Stimulated activated CD8-positive, alpha-beta memory T cell treated with anti-CD3 and anti-CD28 coated beads, Interleukin-4, amount 100 ng/mL, for 1 hour (primary cell): ENCODE measurements at places on chromosomes 12 and 14.

- no peak for DNase-seq
Observed at GRCh38 chr14:69300601-69301221, 40.8 kb downstream of the GALNT16 start.

DNA sequence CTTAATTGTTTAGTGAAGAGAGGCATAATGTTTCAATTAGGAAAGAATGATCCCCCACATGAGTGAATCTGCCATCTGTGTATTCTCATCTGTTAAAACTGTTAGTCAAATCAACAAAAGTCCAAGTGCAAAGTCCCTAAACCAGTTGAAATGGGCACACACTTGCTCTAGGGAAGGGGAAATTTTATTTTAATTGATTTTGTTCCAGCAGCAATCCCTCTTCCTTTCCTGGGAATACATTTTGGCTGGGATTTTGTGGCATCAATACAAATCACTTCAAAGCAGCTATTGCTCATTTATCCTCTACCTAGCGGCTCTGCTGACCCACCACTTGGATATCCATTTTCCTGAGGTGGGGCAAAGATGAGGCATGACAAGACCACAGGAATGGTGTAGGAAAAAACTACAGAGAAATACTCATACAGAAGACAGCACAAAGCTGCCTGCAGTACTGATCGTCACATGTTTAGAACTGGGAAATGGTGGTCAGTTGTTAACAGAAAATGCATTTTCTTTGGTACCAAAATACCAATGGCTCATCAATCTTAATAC, 9.8 kb upstream of the SSTR1 start:
- DNase-seq, result no peak

DNA sequence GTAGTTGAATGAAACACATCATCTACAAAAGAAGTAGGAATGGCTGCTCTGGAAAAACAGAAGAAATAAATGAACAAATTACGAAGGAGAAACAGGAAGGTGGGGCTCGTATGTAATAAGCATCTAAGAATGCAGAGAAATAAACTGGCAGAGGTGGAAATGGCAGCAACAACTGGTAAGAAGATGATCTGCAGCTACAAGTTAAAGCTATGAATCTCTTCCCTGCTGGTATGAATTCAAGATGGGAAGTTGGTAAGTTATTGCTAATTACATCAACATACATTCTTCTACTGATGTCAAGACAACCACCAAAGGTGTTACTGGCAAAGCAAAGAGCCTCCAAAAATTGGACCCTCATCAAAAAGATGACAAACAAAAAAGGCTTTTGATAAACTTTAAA, 59.8 kb downstream of the HECTD4 start:
- no peak for DNase-seq

- no peak for DNase-seq
Observed at GRCh38 chr12:71703206-71703605, 17.3 kb downstream of the TMEM19 start.

- no peak for DNase-seq
Observed at GRCh38 chr14:72809063-72809462, 84.8 kb downstream of the DPF3 start.

- no peak for DNase-seq
Observed at GRCh38 chr12:107894589-107894988, 120.1 kb downstream of the ASCL4 start.

- DNase-seq, result no peak
Observed at GRCh38 chr12:572532-572899, 90.7 kb downstream of the NINJ2 start.

GRCh38 chr12:114238808-114239207, 167.1 kb downstream of the TBX5 start:
- DNase-seq, result no peak
